ENCODE measurements at places on chromosomes 3 and 15.

DNA sequence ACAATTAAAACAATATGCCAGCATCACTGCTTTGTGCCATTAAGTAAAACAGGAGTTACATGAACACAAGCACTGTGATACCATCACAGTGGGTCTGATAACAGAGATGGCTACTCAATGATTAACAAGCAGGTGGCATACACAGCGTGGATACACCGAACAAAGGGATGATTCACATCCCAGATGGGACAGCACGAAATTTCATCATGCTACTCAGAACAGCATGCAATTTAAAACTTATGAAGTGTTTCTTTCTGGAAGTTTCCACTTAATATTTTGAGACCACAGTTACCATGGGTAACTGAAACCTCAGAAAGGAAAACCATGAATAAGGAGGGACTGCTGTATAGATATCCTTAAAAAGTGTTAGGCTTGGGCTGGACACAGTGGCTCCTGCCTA, 44.5 kb downstream of the SLC24A1 start:
- no peak for DNase-seq

- no peak for DNase-seq
Observed at GRCh38 chr3:42654331-42655201, 1.1 kb downstream of the ZBTB47 start.

DNA sequence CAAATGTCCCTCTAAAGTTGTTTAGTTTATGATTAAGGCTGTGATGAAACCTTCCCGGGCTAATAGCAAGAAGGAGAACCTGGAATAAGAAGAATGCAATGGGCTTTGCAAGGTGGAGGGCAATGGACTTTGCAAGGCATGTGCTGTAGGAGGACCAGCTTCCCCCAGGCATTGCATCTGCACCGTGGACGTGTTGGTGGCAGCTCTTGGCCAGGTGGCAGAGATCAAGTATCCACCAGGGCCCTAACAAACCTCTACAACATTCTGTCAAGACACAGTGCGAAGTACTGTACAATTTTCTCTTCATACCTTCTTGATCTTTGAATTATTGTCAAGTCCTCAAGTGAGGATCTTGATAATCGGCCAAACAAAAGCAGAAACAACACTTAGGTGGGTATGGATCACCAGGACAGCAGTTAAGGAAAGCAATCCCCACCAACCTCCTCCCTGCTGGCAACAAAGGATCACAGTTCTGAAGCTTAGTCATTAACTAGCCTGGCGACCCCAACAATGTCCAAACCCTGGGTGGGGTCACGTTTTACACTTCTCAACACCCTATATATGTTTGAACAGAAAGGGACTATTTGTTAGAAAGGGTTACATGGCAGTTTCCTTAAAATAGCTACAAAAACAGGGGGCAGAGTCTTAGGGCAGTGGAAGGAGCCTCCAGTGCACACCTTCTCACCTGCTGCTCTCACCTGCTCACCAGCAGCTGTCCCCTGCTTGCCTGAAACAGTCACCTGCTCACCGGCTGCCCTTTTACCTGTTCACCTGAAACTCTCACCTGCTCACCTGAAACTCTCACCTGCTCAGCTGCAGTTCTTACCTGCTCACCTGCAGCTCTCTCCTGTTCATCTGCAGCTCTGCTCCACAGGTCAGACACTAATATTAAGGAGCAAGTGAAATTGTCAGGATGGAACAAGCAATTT, 137.9 kb upstream of the LIPC start:
- DNase-seq = no peak

DNA sequence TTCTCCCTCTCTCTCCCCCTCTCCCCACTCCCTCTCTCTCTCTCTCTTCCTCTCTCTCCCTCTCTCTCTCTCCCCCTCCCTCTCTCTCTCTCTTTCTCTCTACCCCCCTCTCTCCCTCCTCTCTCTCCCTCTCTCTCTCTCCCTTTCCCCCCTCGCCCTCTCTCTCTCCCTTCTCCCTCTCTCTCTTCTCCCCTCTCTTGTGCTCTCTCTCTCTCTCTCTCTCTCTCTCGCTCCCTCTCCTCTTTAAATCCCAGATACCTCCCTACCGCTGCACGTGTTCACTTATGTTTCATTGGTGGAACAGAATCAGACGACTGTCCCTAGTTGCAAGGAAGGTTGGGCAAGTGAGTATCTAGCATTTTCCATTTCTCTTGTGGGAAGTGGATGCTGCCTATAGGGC, 166.5 kb downstream of the EBLN2 start:
- DNase-seq = no peak

- no peak for DNase-seq
Observed at GRCh38 chr15:75056036-75056435, 32.6 kb downstream of the PPCDC start.

- no peak for DNase-seq
Observed at GRCh38 chr3:55445551-55445950, 41.6 kb downstream of the WNT5A start.

GRCh38 chr3:8278448-8278847, 223.2 kb upstream of the LMCD1 start:
- DNase-seq = no peak

GRCh38 chr3:39362812-39363211, 20.4 kb upstream of the SLC25A38 start:
- no peak for DNase-seq

GRCh38 chr15:70089692-70089971, 8.1 kb downstream of the TLE3 start:
- DNase-seq = no peak

DNA sequence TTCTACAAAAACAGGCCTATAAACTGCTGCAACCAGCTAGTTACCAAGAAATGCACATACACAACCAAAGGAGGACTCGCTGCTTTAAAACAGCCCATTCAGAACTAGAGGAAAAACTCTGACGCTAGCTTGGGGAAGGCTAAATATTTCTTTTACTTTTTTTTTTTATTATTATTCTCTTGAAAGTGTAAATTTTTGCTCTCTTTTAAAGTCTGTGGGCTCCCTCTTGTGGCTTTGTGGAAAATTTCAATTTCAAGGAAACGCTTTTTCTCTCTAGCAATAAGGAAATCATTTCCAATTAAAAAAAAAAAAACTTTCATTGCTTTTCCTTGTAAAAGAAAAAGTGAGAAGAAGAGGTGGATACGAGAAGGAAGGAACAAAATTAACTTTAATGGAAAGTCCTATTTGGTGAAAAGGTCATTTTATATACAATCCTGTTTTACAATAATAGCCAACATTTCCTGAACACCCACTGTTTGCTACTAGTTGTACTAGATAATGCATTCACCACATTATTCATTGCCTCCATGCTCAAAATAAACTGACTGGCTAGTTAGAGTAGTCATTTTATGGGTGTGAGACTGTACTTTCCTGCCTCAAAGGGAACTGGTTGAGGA, 51.2 kb upstream of the SAMMSON start:
- peak; percentile 11 for DNase-seq

- no peak for DNase-seq
Observed at GRCh38 chr3:28171962-28172361, 69.5 kb upstream of the CMC1 start.

GRCh38 chr3:51163051-51163450, 222.0 kb upstream of the MANF start:
- DNase-seq = no peak

DNA sequence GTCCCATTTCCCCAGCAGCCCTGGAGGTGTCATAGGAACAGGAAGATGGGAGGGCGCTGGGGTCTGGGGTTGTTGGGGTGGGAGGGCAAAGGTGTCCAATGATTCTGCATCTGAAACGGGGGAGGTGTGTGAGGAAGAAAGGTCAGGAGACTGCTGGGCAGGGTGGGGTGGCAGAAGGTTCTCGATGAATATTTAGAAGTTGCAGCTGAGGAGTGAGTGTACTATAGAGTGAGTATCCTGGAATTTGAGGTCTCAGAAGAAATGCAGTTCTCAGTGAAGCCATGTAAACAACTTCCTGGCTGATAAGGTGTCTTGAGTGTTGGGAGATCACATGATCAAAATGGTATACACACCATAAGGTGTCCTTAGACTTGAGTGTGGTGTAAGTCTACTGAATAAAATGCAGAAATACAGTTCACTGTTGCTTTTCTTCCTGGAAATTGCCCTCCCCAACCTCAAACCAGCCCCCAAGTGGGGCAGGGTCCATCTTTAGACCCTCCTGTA, 9.9 kb downstream of the B3GNT5 start:
- no peak for DNase-seq

GRCh38 chr3:182913889-182914288, 66.4 kb downstream of the DCUN1D1 start:
- DNase-seq = peak; percentile 16

DNA sequence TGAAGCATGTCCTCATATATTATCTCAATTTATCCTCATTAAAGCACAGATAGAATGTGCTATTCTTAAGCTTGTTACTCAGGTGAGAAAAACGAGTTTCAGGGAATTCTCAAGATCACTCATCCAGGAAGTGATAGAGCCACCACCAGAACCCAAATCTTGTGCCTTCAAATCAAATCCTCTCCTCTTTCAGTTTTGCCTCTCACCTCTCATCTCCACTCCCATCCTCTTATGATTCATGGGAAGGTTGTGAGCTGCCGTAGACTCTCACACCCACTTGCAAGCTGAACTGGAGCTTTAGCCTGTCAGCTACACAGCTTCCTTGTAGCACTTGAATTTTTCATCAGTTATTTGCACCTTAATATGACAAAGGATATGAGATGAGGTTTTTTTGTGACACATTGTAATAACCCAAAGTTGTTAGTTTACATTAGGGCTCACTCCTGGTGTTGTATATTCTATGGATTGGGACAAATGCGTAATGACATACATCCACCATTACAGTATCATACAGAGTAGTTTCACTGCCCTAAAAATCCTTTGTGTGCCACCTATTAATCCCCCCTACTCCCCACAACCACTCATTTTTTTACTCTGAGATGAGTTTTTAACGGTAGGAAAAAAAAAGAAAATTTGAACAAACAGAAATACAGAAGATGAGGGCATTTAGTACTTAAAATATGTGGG, 25.7 kb downstream of the GPR15 start:
- peak; percentile 93 for DNase-seq

Data from activated CD4-positive, alpha-beta T cell treated with anti-CD3 and anti-CD28 coated beads, Interleukin-2, Interleukin-4, amounts not matched to agents 100 ng/mL and 50 ng/mL, durations not matched to agents 16 hours and 8 hours (primary cell).